ENCODE measurements at places on chromosomes 1 and 21.
A peak's percentile ranks its signal among the peaks of the same experiment; 100 is the strongest.

- DNase-seq: no peak
Observed at GRCh38 chr21:46369520-46370235, 45.7 kb downstream of the PCNT start.

DNA sequence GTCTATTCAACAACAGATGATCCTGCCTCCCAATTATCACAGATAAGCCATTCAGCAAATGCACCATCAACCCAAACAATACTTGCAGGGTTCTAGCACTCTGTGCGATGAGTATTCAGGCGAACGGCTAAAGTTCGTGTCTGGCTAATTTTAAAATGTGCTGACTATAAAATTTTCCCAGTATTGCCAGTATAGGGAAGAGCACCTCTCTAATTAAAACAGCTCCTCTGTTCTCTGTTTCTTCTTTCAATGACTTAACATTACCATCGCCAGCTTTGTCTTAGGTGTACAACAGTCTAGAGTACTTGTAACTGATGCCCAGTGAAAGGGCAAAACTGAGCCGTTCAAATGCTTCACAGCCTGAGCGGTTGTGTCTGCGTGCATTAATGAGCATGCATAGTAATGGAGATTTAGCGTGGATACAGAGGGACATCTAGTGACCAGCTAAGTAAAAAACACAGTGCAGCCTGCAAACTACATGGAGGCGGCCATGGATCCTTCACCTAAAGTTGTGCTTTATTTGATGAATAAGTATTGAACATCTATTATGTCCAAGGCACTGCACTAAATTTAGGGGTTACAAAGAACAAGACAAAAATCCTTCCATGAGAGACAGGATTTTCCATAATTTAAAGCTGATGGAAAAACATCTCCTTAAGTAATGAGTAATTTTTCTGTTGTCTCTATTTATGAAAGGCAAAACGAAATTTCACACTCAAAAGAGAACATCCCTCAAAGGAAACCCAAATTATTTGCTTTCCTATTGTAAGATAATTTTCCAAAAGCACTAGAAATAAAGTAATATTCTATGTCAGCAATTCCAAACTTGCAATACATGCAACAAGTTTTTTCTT lies 120.0 kb downstream of the SETD4 start:
- DNase-seq: peak; percentile 22

DNA sequence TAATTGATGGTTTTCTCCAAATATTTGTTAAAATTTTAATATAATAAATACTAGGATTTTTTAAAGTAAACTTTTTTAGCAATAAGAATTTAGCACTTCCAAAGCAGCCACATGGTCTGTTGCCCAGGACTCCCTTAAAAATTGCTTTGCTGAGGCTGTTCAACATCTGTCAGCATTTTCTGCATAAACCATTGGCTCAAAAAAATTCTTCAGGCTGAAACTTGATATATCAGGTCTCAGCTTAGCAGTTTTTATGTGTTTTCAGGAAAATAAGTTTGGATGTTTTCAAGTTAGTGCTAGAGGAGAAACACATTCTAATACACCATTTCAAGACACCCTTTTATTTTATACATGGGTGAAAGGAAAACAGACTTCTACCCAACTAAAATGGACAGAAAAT lies 69.1 kb upstream of the C1orf105 start:
- DNase-seq: no peak

DNA sequence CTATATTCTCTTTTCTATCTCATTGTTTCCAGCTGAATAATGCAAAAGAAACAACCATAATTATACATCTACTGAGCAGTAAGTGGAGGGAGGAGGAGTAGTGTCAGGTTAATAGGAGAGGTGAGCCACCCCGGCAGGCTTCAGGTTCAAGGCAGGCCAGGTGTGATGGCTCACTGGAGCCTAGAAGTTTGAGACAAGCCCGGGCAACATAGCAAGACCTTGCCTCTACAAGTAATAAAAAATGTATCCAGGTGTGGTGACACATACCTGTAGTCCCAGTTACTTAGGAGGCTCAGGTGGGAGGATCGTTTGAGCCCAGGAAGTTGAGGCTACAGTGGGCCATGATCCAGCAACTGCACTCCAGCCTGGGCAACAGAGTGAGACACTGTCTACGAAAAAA lies 1.9 kb upstream of the DIP2A start:
- DNase-seq: no peak

DNA sequence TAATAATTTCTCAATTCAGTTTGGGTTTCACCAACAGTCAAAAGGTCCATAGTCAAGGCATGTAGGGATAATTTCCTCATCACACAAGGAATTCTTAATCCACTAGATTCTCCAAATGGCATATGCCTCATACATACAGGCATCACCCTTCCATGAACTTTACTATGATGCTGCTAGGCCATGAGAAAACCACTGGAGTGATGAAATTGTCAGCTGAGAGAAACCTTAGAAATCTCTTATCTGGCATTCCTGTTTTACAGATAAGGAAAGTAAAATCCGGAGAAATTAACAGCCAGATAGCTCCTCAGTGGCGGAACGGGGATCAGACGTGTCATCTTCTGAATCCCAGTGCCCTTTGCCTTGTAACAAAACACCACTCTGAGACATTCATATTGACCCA lies 274.4 kb downstream of the NTNG1 start:
- no peak for DNase-seq

DNA sequence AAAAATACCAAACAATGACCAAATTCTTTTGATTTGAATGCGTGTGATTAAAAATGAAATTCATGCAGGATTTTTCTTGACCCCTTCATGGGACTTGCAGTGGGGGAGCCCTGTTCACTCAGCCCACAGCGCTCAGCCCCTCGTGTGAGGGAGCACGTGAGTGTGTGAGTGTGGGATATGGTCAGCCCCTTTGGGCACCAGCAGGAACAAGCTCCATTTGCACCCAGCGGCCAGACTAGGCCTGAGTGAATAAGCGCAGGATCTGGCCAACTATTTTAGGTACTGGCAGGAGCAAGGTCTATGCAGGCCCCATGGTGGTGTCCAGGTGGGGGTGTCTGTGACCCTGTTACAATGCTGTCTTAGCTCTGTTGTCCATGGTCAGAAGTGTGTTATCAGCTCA lies 1631.2 kb downstream of the BRINP3 start:
- DNase-seq: no peak

DNA sequence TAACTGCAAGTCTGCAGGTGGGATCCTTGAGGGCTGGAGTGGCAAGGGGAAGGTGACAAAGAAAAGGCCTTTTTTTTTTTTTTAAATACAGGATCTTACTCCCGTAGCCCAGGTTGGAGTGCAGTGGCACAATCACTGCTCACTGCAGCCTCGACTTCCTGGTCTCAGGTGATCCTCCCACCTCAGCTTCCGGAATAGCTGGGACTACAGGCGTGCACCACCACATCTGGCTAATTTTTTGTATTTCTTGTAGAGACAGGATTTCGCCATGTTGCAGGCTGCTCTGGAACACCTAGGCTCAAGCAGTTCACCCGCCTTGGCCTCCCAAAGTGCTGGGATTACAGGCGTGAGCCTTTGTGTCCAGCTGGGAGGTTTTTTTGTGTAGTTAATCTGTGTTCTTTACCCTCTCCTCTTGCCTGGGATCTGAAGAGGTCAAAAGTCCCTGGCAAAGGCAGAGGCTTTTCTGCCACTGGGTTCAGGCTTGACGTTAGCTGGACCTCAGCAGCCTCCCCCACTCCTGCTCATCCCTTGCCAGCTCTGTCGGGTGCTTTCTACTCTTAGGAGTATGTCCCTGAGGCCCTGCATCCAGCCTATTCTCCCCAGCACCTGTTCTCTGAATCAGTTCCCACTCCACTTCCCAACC lies 5.2 kb downstream of the IL6R start:
- no peak for DNase-seq

DNA sequence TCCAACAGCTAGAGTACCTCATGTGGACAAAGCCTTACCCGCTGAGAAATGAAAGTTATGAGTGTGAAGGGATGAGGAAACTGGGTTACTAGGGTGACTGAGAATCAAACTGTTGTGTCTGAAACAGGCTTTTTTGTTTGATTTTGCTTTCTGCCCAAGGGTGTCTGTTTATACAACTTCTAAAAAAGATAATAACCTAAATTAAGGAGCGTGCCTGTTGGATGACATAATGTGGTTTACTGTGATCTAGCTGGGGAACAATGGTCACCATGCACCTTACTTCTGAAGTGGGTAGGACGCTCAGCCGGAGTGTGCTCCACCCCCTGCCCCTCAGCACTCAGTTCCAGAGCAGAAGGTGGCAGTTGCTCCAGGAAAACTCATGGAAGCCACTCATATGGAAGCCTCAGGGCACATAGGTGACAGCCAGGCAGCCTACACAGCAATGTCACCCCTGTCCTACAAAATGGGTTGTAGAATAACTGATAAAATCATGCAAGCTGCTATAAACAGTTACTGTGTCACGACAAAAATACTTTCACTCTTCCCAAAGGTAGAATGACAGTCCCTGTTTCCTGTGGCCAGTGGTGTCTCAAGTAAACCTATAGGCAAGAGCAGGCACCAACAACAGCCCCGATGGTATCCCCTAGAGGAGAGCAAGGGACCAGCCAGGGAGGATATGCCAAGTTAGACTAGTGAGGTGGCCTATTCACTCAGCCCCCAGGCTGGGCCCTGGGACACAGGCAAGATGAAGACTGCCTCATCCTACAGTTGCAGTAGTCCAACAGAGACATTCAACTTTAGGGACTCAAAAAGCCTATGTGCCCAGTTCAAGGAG lies 29.3 kb downstream of the SIPA1L2 start:
- DNase-seq: no peak

- DNase-seq: no peak
Observed at GRCh38 chr21:17539743-17540341, 27.0 kb downstream of the CXADR start.

DNA sequence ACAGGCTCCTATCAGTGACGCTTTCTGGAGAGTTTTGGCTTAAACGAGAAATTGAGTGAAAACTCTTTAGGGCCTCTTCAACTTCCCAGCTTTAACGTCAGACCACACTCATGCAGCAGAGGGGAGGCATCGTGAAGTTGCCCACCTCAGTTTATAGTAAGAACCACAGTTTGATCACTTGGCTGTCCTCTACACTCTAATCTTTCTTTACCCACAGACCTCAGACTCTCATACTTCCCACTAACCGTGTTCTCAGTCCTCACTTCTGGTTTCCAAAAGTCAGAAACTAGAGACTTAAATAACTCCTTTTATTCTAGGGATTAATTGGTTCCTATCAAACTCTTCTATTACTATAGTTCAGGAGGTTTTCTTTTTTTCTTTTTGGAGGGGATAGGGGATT lies 302.2 kb downstream of the NTNG1 start:
- DNase-seq: no peak

- no peak for DNase-seq
Observed at GRCh38 chr21:14763695-14764064, 217.6 kb upstream of the SAMSN1 start.

DNA sequence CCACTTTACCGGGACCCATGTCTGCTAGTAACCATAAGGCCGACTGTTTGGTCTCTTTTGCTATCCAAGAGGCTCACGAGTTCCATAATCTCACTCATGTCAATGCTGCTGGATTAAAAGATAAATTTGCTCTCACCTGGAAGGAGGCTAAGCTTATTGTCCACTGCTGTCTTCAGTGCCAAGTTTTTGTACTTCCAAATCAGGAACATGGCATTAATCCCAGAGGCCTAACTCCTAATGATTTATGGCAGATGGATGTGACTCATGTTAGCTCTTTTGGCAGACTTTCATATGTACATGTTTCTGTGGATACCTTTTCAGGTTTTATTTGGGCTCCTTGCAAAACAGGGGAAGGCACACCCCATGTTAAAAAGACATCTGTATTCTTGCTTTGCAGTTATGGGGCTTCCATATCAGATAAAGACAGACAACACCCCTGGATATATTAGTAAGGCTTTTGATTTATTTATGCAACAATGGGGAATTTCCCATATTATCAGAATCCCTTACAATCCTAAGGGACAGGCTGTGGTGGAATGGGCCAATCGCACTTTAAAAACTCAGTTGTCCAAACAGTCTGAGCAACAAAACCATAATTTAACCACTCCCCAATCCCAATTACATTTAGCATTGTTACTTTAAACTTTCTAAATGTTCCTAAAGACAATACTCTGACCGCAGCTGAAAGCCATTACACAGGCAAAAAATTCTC lies 162.7 kb downstream of the IER5 start:
- no peak for DNase-seq

All from NCI-H1417 treated with DMSO at 0.1 percent for 48 hours (cell line).